Subcutaneous adipose tissue (tissue), 4 donors: ENCODE measurements at places on chromosomes 3 and 15. TPM values are rescaled to one million over a fixed set of nuclear protein-coding genes. Genes with fewer than 3 reads are reported as not detected.

EFHB gene
- total RNA-seq, result 8.7 TPM

ST3GAL6 gene
- 25.3 TPM for total RNA-seq

CLDN18 gene
- total RNA-seq, result not detected

CFAP92 gene
- 0.22 TPM for total RNA-seq

NPAP1 gene
- total RNA-seq, result not detected

HDC gene
- total RNA-seq, result not detected

HYKK gene
- 10.6 TPM for total RNA-seq

ASB14 gene
- not detected for total RNA-seq

RASGRP1 gene
- 2.9 TPM for total RNA-seq

SLC28A2 gene
- not detected for total RNA-seq

CDCP1 gene
- 0.19 TPM for total RNA-seq
